Fibroblast of skin of abdomen (primary cell): ENCODE measurements at places on chromosomes 4 and X.

GRCh38 chrX:43552156-43552555 is 103.9 kb upstream of the MAOA start:
- DNase-seq, result no peak

DNA sequence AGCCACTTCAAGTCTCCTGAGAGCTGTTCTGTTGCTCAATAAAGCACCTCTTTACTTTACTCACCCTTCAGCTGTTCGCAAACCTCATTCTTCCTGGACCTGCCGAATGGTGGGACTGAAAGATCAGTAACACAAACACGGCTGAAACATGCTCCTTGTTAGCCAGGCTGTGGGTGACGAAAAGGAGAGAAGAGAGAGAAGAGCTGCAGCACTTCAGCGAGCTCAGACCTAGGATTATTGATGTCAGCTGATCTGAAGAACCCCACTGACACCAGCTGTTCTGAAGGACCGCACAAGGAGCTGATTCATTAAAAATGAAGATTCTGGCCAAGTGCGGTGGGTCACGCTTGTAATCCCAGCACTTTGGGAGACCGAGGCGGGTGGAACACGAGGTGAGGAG is 2020.0 kb upstream of the ADGRL3 start:
- DNase-seq, result no peak

DNA sequence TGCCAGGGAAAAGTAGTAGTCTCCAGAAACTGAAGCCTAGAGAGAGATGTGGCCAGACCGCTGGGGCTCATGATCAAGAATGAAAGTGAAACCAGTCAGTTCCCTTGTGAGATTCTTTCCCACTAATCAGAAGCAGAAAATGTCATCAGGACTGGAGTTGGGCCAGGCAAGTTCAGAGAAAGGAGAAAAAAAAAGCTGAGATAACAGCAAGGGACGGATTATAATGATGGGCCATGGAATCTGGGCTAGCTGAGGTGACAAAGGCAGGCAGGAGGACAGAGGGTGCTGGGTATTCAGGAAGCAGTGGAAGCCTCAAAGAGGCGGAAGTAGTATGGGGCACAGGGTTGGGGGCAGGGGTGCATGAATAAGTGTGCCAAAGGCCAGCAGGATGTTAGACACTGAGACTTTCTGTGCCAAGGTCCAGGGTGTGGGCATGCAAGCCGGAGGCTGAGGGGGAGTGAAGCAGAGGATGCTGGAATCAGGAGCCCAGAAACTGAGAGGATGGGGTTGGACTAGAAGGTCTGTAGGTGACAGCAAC is 2.5 kb downstream of the CXorf38 start:
- peak; percentile 67 for DNase-seq

- DNase-seq, result peak; percentile 5
These were observed 414.8 kb downstream of the OPHN1 start for GRCh38 chrX:68018248-68019203.

DNA sequence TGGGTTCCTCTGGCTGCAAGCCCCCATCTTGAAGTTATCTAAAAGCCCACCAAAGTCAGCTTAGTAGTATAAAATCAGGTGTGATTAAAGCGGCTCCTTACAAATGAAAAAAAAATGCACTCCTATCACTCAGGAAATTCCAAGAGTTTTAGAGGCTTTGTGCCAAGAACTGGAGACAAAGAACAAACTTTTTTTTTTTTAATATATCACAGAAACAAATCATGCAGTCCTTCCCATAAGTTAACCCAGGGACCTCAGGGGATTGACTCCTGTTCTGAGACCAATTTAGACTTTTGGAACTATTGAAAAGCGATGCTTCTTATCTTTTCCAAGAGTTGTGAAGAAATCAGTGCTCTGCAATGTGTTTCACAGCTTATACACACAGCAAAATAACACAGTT is 53.6 kb downstream of the HHIP start:
- DNase-seq, result peak; percentile 48

DNA sequence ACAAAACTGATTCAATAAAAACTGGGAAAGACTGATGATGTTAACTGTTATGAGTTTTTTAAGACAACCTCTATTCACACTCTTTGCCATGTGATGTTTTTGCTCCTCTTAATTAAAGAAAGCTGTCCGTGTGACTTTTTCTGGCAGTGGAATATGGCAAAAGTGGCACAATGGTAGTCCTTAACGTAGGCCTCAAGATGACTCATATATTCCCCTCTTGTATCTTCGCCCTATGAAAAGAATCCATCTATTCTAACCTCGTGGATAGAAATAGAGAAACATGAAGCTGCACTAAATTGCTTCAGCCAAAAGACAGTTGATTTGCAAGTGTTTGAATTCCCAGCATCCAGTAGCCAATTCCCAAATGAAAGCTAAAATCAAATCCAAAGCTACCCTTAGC is 603.8 kb upstream of the PCDH7 start:
- DNase-seq, result no peak

DNA sequence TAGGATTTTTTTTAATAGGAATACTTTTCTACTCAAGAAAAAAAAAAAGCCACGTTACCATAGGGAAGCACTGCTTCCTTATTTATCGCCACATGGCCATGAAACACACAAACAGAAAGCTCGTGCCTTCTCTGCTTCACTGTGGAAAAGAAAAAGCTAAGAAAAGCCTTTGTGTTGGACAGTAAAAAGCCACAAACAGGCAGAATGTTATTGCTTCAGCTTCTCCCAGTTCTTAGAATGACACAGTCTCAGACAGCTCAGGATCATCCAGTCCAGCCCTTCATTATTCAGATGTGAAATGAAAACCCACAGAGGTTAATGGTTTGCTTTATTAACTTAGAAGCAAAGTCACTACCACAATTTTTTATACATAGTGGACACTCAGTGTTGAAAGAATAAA is 181.6 kb upstream of the NOCT start:
- no peak for DNase-seq

- DNase-seq, result no peak
These were observed 351.4 kb upstream of the SMIM31 start for GRCh38 chr4:164402554-164402953.

DNA sequence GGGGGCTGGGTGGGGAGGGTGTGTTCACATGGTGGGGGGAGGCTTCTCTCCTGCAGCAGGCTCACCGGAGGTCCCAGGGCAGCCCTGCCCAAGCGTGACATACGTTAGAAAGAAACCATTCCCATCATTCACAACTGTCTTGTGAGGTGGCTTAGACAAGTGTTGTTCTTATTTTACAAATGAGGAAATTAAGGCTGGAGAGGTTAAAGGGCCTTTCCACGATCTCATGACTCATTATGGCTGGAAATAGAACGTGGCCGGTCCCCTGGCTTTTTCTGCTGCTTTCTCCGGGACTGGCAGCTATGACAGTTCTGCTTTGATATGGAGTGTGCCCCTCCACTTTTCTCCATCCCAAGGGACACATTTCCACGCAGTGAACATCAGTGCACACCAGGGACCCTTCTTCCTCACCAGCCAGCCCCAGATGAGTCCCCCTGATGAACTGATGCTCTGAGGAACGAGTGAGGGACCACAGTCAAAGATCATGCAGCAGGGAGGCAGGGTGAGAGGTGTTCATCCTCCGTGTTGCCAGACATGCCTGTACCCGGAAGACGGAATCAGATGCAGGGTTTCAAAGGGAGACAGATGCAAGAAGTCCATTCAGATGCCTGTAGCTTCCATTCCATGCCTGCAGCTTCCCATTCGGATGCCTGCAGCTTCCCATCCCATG is 64.0 kb upstream of the ACSL1 start:
- DNase-seq, result no peak

DNA sequence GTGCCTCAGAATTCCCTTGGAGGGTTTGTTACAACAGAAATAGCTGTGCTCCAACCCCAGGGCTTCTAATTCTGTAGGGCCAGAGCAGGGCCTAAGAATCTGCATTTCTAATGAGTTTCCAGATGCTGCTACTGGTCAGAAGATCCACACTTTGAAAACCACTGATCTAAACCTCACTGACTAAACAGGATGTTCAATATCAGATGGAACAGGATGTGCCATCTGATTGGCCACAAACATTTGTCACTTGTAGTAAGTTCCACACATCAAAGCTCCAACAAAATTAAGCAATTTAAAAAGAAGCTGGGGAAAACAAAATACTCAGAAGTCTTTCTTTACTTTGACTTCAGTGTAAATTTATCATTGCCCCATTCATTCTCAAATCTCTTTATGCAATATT is 14.3 kb downstream of the CASK start:
- no peak for DNase-seq

DNA sequence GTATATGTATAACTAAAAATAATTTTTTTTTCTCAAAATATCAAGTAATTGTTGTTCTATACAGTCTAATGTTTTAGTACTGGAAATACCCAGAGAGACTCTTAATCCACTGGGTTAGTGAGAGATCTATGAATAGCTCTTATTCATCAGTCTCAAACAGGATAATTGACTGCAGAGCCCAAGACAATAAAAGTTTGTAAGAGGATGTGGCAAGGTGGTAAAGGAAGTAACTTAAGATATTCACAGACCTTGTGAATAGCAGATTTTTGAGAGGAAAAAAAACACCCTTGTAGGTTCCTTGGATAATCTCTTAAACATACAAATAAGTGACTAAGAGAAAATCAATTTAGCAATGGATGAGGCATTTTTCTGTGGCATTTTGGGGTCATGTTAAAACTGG is 210.9 kb upstream of the FAM241A start:
- DNase-seq, result peak; percentile 15

- DNase-seq, result no peak
These were observed 8.4 kb upstream of the NUP54 start for GRCh38 chr4:76156635-76157034.

- DNase-seq, result peak; percentile 36
These were observed 124.2 kb downstream of the NFKB1 start for GRCh38 chr4:102625232-102625930.

DNA sequence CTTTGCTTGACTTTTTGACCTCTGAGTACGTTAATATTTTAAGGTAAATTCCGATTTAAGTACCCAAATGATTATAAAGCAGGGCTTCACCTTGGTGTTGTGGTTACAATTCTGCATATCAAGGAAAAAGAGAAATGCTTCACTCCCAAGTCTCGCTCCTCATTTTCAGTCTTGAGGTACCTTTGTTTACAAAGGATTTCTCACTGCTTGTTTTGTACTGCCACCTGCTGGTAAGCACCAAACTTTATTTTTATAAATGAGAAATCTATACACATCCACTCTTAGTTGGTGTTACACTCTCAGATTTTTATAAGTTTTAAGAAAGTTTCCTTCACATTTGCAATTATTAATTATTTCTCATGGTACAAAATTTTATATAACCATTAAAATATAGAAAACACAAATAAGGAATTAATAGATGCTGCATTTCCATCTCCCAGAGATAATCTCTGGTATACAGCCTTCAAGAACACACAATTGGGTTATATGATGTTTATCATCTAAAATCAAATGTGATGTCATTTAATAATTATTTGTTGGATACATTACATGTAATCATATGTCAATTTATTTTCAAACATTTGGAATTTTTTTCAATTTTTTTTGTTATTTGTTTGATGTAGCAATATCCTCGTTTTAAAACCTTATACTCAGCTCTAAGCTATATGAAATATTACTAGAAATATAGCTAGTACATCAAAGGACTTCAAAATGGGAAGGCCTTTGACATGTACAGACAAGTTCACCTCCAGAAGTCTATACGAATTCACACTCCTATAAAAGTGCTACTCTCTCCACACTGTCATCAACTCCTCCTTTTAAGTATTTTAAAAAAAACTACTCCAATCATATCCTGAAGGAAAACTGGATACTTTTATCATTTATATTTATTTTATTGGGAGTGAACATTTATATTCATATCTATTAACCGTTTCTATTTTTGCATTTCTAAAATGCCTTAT is 179.9 kb downstream of the KCNIP4 start:
- DNase-seq, result peak; percentile 31

- DNase-seq, result no peak
These were observed 199.5 kb upstream of the UGT8 start for GRCh38 chr4:114399105-114399504.

DNA sequence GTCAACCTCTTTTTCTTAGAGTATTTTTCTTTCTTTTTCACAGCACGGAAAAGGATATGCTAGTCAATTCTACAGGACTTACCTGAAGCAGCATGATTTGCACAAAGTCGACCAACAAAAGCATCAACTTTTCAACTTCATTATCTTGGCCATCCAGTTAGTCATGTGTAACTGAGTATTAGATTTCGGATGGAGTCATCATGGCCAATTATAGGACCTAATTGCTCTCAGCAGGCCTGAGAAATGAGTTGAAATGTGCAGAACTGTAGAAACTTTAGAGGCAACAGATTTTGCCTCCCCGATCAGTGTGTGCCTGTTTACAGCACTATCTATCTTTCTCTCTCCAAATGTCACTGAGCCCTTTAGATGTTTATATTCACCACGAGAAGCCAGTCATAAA is 41.0 kb downstream of the PCDH10 start:
- DNase-seq, result no peak

DNA sequence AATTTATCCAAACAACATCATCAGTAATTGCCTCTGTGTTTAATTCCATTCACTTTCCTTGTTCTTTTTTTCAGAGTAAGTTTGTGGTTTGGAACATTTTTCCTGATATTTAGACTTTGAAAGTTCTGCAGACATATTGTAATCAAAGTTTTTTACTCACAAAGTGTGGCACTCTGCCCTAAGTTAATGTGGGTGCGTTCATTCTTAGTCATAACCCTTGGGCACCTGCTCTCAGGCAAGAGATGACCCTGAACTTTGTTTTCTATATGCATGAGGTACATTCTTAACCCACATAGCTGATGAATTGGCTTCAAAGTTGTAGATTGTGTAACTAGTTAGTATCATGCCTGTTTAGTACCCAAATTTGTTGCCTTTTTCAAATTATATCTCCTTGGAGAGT is 424.3 kb downstream of the GRXCR1 start:
- DNase-seq, result no peak

DNA sequence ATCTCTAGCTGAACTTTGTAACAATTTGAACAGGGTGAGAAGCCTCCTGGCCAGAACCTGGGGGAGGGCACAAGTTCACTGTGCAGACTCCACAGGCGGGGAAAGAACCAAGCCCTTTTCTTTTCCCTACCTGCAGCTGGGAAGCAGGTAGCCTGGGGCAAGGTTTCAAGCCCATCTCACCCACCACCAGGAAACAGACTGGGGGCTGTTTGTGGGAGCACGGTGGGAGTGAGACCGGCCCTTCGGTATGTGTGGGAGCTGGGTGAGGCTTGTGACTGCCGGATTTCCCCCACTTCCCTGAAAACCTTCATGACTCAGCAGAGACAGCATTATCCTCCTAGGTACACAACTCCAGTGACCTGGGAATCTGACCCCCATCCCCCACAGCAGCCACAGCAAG is 211.7 kb downstream of the ZNF674 start:
- DNase-seq, result no peak

DNA sequence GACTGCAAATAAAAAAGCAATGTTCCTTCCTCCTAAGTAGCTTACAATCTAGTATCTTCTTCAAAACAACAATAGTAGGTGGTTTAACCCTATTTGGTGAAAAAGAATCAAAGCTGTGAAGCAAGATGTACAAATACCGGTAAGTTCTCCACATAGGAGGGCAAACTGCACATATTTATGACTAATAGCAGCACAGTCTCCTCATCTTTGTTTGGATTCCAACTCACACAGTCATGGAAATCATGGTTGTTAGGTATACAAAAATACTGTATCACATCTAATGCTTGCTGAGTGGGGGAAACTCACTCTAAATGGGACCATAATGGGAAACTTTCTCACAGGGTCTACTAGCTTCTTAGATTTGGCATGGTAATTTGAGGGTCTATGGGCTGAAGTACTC is 597.2 kb downstream of the INPP4B start:
- peak; percentile 70 for DNase-seq

GRCh38 chrX:154458116-154458953 is at the start of gene PLXNA3:
Gene PLXNA3, plus strand, starts transcription at chrX:154458281. Its CDS starts 1,903 bp downstream, at chrX:154460184.
- DNase-seq, result peak; percentile 52
